ENCODE measurements at places on chromosomes 16 and 17.

DNA sequence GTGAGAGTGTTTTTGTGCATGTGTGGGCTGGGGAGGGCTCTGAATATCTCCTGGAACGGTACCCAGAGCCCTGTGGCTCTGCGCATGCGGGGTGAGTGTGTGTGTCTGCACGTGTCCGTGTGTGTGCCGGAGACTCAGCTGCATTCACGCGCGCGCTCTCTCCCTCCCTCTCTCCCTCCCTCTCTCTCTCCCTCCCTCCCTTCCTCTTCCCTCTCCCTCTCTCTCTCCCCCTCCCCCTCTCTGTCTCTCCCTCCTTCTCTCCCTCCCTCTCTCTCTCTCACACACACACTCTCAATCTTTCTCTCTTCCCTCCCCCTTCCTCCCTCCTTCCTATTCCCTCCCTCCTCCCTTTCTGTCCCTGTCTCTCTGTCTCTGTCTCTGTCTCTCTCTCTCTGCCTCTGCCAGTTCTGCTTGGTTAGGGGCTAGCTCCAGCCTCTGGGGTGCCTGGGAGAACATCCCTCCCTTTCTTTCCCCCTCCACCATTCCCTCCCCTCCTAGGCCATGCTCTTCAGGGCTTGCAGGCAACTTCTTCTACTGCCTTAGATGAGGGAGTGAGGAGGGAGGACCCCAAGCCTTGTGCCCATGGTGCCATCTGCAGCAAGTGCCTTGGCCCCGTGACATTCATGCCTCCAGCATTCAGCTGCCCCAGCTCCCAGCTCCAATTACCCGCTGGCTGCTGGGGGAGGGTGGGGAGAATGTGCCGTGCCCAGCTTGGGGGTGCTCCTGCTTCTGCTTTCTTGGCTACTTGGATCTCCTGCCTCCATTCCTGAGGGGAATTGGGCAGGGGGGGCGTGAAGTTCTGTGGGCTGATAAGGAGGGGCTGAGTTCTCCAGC lies 6.4 kb downstream of the THRA start:
- no peak for DNase-seq

DNA sequence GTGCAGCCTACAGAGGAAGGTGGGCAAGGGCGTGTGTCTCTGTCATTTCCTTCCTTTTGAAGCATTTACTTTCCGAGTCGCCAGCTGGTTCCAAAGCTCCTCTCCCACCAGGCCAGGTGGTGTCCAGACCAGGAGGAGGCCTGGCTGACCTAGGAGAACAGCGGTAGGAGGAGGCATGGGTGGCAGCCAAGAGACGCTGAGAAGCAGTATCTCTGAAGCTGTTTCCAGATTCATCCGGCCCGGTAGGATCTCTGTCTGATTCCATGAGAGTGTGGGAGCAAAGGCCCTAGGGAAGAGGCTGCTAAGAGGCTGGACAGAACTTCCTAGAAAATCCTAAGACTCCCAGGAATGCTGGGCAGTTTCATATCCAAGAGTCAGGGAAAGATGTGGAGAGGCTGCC lies 20.3 kb downstream of the MEOX1 start:
- no peak for DNase-seq

DNA sequence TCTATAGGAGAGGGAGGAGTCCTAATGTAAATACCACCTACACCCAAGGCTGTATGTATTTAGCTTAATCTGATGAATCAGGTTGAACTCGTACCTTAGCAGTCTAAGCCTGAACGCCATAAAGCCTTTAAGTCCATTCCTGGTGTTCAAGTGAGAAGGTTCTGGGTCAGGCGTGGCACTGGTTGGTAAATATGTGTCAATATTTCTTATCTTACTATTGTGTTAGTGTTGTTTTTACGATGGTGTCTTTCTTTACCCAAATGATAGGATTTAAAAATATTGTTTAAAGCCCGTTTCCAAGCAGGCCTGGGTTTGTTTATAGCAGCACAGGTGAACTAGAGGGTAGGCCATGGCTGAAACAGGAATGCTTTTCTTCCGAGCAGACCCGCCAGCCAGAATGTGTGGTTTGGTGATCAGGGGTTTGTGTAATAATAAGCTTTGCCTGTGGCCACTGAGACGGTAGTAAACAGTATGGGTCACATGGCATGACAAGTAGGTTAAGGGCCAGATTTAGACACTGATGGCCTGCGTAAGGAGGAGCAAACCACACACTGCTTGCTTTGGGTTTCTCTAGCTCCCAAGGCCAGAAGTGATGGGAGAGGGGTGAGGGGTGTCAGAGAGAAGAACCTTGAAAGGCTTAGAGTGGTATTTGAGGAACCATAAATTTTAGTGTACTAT lies 3.3 kb downstream of the TMEM94 start:
- no peak for DNase-seq

DNA sequence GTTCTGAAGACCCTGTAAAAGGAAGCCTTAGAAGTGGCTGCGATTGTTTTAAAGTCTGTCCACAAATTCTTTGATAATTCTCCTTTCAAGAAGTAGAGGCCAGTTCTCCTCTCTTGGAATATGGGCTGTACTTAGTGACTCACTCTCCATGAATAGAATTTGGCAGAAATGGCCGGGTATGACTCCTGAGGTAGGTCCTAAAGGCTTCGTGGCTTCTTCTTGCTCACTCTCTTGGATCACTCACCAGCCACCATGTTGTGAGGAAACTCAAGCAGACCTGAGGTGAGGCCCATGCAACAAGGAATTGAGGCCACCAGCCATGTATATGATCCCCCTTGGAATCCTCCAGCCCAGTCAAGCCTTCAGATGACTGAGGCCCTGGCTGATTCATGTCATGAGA lies 75.8 kb downstream of the WWOX start:
- no peak for DNase-seq

DNA sequence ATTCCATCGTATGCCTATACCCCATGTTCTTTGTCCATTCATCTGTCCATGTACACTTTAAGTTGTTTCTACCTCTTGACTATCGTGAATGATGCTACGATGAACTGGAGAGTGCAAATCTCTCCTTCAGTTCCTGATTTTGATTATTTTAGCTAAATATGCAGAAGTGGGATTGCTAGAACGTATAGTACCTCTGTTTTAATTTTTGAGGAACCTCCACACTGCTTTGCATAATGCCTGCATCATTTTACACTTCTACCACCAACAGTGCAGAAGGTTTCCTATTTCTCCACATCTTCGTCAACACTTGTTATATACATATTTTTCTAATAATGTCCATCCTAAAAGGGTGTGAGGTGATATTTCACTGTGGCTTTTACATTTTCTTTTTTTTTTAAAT lies 43.9 kb downstream of the SDR42E1 start:
- no peak for DNase-seq

DNA sequence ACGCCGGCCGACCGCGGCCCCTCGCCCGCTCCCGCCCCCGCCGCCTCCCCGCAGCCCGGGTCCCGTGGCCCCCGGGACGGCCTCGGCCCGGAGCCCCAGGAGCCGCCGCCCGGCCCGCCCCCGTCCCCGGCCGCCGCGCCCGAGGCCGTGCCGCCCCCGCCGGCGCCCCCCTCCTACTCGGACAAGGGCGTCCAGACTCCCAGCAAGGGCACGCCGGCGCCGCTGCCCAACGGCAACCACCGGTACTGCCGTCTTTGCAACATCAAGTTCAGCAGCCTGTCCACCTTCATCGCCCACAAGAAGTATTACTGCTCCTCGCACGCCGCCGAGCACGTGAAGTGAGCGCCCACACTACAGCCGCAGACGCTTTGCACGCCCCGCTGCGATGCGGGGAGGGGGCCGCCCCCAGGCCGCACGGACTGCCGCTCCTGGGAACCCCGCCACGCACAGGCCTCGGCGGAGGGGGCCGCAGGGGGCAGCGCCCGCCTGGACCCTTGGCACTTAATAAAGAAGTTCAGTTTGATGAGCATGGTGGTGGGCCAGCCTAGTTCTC lies 35.5 kb upstream of the ZC3H18 start:
- DNase-seq, result no peak

GRCh38 chr17:44666006-44666405 lies 9.7 kb downstream of the MEIOC start:
- DNase-seq, result no peak

- DNase-seq, result no peak
Observed at GRCh38 chr16:1631931-1632637, 19.9 kb downstream of the CRAMP1 start.

DNA sequence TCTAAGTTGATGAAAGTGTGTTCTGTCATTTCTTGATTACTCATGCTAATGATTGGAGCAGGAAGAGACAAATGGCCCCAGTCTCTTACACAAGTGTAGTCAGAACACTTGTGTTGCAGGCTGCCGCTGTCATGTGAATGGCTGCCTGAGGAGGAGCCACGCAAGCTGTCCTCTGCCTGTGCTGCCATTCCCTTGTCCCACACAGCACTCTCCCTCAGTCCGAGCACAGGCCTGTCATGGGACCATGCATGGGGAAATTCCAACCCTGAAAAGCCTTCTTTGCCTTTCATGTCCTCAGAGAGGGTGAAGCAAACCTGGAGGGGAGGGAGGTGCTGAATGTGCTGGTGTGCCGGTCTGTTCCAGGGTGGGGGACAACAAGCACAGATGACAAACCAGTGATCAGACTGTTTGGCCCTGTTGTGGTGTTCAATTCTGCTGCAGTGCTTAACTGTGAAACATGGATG lies 109.4 kb downstream of the MRTFB start:
- no peak for DNase-seq

- no peak for DNase-seq
Observed at GRCh38 chr17:77579682-77580081, 378.8 kb upstream of the TNRC6C start.

GRCh38 chr16:81817789-81818567 lies 38.9 kb downstream of the PLCG2 start:
- DNase-seq, result no peak

DNA sequence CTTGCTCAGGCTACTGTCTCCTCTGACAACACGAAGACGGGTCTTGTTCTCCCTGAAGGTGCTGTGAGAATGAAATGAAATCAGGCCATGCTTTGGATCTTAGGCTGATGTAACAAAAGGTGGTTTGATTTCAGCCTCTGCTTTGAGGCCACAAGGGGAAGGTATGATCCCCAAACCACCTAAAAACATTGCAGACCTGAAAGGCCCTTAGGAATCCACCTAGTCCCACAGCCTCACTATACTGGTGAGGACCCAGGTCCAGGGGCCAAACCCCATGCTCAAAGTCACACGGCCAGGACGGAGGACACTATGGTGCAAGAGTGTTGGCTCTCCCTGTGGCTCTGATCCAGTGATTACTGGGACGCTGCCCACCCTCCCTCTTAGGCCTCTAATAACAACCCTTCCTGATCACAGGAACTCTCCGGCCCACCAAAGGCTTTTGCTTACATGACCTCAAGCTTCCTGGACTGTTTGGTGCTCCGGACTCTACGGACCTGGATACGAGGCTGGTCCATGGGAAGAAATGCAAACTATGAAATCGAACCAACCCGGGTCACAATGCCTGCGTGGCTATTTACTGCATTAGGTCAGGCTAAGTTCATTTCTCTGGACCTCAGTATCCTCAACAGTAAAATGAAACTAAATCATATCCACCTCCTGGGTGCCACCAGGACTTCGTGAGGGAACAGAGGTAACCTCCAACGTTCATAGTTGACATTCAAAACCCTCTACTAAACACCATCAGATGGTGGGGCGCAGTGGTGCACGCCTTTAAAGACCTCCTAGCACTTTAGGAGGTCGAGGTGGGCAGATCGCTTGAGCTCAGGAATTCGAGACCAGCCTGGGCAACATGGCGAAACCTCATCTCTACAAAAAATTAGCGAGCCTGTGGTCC lies 1.5 kb downstream of the TRIM25 start:
- DNase-seq, result no peak

DNA sequence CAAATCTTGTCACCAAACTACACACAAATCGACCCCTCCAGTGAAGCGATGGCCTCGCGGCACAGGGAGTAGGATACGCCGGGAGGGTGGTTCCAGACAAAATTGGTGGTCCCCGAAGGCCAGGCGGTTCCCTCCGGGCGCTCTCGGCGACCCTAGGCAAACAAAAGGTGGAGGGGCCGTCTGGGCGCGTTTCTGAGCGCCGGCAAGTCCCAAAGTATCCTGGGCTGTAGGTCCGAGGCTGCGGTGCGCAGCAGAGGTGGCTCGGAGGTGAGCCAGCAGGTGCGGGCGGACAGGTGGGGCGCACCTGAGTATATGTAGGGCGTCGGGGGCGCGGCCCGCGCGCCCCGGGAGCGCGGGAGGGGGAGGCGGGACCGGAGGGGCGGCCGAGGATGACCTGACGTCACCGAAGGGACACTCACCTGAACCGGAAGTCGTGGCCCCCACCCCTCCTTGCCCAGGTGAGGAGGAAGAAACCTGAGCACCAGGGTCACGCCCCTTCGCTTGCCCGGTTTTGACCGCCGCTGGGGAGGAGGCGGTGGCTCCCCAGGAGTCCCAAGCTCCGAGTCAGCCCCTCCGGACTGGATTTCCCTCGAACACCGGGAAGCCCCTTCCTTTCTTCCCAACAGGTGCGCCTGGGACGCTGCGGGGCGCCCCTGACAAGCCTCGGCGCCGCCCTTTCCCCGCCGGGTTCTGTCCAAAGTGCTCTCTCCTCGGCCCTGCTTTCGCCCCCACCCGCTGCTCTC lies at the start of gene CLDN7:
CLDN7 (minus strand) TSS at position 287 of the 743 bp plus-strand sequence. CDS start 435 bp downstream, outside the sequence.
- DNase-seq, result no peak

DNA sequence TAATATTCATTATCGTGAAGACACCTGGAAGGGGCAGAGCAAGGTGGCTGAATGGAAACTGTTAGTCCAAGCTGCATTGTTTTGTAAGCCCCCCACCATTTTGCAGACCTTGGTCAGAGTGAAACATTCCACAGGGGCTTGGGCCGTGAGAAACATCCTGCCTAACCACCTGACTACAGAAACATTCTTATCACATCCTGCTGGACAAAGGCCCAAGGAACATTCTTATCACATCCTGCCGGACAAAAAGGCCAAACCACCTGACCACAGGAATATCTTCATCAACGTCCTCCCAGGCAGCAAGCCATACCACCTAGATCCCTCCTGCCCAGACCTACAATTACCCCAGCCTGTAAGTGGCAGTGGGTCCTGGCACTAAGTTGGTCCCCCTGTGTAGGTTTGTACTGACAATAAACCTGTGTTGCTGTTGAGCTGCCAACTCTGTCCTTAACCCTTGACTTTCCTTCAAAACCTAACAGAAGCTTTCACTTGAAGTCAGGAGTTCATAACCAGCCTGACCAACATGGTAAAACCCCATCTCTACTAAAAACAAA lies 19.6 kb downstream of the ATF7IP2 start:
- DNase-seq, result no peak

GRCh38 chr17:63116967-63117830 lies 151.2 kb downstream of the TANC2 start:
- no peak for DNase-seq

- no peak for DNase-seq
Observed at GRCh38 chr17:50130559-50131305, 772 bp upstream of the SAMD14 start.

GRCh38 chr17:16374146-16374938 lies 6.5 kb upstream of the UBB start:
- DNase-seq, result no peak

Measured in HS-27A (cell line).